ENCODE measurements at places on chromosomes 3 and 15.

DNA sequence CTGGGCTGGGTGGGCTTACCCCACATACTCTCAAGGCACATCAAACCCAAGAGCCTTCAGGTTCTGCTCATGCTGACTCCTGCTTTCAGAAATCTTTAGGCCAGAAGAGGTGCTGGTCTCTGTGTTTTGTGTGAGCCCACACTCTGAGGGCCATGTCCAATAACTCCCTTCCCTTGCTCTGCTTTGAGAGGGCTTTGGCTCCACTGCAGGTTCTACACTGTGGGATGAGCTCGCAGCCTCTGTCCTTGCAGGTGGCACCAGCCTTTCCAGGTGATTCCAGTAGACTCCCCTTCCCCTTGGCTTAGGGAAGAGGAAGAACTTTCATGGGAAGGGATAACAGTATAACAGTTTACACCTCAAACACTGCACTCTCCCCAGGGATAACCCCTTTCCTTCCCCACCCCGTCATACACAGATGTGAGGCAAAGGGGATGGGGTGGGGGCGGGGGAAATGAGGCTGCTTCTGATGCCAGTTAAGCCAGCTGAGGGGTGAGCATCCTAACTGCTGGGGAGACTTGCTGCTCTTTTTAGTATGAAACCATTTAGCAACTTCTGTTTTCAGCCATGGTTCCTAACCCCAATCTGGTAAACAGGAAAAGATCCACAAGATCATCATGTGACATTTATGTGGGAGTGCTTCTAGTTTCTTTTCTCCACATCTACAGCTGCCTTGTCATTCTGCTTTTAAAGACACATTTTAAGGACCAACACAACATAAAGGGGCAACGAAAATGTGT, 262.4 kb downstream of the SLC9A9 start:
- DNase-seq, result no peak

DNA sequence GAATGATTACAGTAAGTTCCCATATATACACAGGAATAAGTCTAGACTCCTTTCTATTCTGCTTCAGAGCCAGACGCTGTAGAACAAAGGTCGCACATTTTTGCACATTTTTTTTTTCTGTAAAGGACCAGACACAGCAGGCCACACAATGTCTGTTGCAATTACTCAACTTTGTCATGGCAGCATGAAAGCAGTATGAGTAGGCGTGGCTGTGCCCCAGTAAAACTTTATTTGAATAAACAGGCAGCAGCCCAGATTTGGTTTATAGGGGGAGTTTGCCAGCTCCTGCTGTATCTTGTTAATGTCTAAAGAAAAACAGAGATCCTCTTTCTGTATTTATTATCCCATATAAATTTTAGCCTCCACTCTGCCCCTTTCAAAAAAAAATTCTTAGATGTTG, 708.3 kb downstream of the FHIT start:
- DNase-seq, result no peak

DNA sequence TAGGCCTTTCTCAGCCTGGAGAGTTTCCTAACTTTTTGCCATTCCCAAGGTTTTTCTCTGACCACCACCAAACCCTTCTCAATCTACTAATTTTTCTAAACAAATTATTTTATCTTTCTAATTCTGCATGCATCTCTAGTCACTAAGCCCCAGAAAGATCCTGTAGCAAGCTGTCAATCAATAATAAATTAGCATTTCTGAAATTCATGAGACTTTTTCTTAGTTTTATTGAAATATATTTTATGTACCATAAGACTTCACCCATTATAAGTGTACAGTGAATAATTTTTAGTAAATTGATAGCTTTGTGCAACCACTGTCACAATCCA, 22.4 kb upstream of the AP4E1 start:
- DNase-seq, result no peak

- no peak for DNase-seq
Observed at GRCh38 chr3:153070511-153070868, 91.5 kb upstream of the RAP2B start.

DNA sequence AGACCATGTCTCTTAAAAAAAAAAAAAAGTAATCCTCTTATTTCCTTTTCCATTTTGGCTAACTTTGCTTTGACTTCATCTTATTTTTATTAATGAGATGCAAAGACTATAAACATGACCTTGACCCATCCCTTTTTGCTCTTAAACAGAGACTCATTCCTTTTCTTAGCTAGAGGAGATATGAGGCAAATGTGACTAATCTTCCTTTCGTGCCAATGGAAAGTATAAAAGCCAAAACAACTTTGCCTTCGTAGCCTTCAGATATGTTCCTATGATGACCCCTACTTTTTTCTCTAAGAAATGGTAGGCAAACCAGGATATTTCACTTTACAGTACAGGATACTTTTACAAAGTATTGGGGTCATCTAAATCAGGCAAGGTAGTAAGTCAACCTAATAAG, 36.9 kb upstream of the GOLGB1 start:
- no peak for DNase-seq

DNA sequence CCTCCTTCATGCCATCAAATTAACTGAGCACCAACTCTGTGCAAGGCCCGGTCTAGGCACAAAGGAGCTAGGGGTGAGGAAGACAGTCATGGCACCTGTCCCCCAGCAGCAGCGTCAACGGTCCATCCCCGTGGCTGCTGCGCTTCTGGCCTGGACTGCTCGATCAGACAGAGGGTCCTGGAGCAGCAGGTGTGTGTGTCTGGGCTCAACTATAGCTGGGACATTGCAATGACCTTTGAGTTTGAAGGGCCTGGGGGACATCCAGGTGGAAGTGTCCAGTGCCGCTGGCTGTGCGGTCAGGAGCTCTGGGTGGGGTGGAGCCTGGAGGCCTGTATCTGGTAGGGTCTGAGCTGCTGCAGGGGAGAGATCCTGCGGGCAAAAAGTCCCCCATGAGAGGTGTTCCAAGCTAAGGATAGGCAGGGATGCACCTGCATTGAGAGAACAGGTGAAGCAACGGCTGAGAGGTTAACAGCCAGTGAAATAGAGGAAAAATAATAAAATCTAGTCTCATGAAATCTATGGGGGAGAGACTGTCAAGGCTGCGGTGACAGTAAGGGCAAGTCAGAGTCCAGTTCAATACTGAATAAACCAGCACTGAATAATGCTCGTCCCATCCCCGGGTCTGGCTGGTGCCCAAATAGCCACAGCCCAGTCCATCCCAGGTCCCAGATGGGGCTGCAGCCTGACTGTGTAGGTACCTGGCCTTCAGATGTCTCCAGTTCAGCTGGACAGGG, 25.4 kb upstream of the SLC41A3 start:
- no peak for DNase-seq

Measured in left ventricle myocardium superior (tissue), 1 donor.